ENCODE measurements at places on chromosomes 5 and 9.

DNA sequence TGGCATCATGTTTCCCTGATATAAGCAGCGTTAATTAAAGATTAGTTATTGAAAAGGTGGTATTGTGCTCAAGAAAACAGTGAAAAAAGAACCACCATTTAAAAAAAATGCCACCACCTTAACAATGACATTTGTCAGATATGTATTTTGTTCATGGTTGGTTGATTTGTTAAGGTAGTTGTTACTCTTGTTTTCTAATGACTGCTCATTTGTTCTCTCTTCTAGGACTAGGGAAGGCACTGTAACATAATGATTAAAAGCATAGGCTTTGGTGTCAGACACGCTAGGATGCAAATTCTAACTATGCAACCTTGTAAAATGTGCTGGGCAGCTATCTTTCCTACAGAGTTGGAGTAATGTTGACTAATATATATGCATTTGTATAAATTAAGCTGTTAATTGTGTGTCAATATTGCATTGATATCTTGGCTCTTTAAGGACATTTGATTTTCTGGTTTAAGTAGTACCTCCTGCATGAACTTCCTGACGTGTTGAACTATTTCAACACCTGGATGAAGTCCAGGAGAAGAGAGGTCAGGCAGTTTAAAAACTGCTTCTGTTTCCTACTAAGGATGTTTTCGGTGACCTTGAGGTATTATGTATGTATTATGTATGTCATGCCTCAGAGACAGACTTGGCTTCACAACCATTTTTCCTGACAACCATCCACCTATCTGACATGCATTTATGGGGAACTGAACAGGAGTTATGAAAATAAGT, 77.8 kb downstream of the MUSK start:
- DNase-seq, result no peak

DNA sequence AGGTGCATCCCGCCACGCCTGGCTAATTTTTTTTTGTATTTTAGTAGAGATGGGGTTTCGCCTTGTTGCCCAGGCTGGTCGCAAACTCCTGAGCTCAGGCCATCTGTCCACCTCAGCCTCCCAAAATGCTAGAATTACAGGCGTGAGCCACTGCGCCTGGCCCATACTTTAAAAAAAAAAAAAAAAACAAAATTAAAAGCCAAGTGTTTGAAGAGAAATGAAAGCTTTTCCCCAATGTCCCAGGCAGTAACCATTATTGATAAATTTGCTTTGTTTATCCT, 9.5 kb downstream of the PRRC2B start:
- DNase-seq, result no peak

- DNase-seq, result no peak
Measured at GRCh38 chr9:120927269-120928014, 846 bp upstream of the TRAF1 start.

- no peak for DNase-seq
Measured at GRCh38 chr5:10442576-10442975, 897 bp downstream of the ROPN1L start.

DNA sequence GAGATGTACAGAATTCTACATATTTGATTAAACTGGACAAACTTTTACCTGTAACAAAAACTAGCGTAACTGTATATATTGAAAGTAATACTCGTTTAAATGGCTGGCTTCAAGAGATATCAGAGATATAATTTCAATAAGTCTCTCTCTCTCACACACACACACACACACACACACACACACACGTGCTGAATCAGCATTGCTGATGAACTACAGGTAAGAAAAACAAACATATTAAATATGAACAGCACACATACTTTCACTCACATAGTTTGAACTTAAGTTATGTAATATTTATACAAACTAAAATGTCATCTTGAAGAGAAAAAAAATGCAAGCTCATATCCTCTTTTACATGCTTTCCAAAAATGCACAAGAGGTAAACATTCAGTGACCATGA, 145.4 kb downstream of the BNC2 start:
- DNase-seq, result no peak

GRCh38 chr5:149487672-149488071, 63.6 kb downstream of the CSNK1A1 start:
- DNase-seq, result no peak

- DNase-seq, result no peak
Measured at GRCh38 chr5:146770980-146771379, 107.6 kb downstream of the PPP2R2B start.

DNA sequence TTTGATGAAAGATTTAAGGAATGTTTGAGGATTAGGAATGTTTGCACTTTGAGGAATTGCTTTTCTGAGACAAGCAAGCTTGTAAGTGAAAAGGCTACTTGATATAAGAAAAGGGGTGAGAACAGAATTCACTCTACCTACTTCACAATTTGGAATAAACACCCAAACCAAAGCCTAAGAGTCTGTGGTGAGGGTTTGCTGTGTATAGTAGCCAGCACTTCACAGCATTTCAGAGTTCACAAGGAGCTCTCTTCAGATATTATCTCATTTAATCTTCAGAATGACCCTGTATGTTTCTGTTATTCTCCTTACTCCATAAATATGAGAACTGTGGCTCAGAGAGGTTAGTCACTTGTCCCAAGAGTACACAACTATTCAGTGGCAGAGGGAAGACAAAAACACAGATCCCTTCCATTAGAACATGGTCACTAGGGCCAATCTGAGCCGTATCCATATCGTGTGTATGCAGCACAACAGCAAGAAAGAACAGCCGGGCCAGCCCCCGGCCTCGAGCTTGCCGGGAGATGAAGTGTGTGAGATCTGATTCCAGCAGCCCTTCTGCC, 92.4 kb downstream of the FRMD3 start:
- DNase-seq, result no peak

GRCh38 chr5:133939668-133940067, 28.8 kb downstream of the C5orf15 start:
- no peak for DNase-seq

GRCh38 chr5:135240283-135240633, 158.8 kb downstream of the MACROH2A1 start:
- no peak for DNase-seq

GRCh38 chr5:32314658-32315057, 1.9 kb upstream of the MTMR12 start:
- no peak for DNase-seq

- DNase-seq, result no peak
Measured at GRCh38 chr5:173108914-173109313, 35.4 kb upstream of the BNIP1 start.

DNA sequence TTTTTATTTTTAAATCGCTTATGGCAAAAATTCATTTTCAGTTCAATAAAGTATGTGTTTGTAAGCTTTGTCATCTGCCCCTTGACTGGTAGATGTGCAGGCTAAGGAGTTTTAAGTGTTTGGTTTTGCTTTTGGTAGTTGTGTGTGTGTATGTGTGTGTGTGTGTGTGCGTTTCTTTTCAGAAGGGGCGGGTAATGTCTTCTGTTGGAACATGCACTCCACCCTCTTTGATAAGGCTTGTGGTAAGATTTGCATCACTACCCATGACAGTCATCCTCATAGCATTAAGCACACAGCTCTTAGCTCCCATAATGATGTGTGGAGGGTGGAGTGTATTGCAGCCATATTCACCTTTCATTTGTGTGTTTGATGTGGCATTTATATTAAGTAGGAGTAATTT, 92.1 kb upstream of the FSD1L start:
- no peak for DNase-seq

DNA sequence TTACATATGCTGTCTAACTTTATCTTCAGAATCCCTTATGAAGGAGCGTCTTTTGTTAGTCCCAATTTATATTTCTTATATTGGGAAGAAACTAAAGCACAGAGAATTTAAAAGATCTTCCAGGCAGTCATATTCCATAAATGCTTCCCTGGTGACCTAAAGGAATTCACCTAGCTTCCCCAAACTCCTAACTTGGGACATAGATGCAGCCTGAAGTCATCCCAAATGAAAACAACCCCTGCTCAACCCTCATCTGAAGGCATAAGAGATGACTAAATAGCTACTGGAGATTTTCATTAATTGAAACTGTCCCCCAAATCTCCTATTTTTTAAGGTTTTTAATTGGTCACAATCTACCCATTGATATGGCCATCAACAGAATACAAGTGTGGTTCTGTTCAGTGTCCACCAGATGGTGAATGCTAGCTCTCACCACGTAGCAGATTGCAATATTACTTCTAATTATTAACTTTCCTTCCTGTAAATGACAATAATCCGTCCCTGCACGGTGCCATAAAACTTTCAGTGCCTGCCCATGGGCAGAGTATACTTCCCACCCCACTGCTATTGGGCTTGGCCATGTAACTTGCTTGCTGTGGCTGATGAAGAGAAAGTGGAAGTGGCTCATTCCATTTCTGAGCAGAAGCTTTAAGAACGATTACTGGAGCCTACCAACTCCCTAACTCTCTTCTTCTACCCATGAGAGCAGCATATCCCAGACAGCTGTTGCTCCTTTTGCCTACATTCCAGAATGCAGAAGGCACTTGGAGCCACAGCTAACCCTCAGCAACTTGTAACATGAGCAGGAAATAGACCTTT, 18.7 kb downstream of the PRUNE2 start:
- no peak for DNase-seq

- no peak for DNase-seq
Measured at GRCh38 chr5:32330126-32330971, 17.6 kb upstream of the MTMR12 start.

DNA sequence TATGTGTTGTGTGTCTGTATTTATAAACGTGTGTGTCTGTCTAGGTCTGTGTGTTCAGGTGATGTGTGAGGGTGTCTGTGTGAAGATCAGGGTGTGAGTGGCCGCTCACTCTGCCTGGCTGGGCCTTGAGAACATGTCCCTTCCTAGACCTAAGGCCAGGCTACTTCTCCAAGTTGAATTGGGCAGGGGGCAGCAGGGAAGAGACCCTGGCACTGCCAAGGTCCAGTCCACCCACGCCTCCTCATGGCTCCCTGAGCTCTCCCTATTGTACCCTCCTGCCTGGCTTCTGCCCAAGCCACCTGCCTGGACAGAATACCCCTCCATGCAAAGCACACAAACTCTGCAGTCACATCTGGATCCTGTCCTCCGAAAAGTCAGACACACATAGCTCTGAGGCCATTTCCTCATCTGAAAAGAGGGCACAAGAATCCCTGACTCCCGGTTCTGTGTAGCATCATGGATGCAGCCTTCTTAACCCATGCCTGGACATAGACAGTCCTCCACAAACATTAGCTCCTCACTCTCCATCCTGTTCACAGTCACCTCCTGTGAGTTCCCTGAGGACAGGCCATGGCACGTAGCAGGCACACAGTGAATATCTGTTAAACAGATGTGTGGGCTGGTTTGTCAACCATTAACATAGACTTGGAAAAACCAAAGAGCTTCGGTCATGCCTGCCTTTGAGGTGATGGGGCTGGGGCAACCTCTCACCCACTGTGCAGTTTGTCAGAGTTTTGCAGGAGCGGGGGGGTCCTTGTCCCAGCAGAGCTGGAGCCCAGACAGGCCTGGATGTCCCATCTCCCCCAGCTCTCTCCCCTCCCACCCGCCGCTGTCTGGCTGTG, 167.8 kb upstream of the MVB12B start:
- DNase-seq, result no peak

- DNase-seq, result no peak
Measured at GRCh38 chr5:1203968-1204692, 2.7 kb downstream of the SLC6A19 start.

- no peak for DNase-seq
Measured at GRCh38 chr9:134650431-134651190, 9.0 kb downstream of the COL5A1 start.

DNA sequence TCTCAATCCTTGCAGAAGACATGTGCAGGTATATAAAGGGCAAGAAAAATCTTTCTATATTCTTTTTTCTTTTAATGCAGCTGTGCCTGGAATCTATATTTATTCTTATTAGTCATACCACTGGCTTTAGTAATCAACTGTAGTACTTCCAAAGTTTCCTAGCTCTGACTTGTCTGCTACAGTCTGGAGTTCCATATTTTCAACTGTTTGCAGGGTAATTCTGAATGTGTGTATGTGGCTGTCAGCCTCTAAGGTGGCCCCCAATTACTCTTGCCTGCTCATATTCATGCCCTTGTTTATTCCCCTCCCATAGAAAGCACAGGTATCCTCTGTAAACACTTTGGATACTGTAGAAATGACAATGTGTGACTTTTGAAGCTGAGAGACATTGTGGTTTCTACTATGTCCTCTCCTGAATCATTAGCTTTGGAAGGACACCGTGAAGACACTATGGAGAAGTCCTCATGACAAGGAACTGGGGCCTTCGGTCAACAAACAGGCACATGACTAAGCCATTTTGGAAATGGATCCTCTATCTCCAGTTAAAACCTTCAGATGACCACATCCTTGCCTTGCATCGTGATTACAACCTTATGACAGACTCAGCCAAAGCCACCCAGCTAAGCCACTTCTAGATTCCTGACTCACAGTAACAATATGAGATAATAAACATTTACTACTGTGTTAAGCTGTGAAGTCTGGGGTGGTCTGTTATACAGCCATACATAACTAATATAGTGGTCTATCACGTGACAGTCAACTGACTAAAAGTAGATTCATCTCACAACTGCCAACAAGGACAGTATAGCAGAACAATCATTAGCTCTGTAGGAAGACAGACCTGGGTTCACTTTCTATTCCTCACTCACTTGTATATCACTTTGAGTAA, 49.5 kb upstream of the SUSD1 start:
- no peak for DNase-seq

DNA sequence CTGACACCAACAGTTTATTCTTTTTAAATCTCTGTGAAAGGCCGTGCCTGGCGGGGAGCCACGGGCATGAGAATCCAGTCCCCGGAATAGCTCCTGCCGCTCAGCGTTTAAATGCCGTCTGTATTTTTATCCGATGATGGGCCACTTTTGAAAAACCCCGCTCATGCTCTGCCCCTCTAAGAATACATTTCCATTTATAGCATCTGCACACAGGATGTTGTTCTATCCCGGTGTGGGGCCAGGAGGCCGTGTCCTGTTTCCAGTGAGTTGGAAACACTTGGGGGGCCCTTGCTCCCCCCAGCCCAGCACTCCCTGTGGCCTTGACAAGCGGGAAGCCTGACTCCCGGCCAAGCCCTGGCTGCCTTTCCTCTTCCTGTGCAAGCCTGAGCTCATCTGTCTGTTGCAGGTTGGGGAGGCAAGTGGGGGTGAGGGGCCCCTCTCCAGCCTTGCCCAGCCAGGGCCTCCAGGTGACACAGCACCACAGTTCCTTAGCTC, 39.0 kb downstream of the ERGIC1 start:
- DNase-seq, result no peak

- DNase-seq, result no peak
Measured at GRCh38 chr9:130660683-130661450, 3.5 kb upstream of the PRDM12 start.

GRCh38 chr5:32471784-32472183, 27.2 kb upstream of the ZFR start:
- no peak for DNase-seq

DNA sequence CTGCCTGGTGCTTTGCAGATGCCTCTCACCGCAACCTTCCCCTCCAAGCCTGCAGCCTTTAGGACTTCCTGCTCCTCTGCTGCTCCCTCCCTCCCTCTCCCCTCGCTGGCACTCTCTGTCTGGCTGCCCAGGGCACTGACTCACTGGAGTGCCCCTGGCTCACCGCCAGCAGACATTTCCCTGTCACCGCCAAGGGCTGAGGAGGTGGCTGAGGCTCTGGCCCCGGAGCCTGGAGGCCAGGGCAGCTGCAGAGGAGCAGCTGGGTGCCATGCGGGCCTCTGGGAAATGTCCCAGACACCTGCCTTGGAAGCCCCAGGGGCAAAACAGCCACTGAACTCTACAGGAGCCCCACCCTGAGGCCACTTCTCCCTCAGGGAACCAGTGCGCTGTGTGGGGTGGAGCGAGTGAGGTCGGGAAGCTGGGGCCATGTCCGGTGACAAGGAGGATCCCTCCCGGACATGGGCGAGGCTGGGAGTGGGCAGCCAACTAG, 53.4 kb downstream of the TENT4A start:
- DNase-seq, result no peak

- DNase-seq, result no peak
Measured at GRCh38 chr5:142758796-142759145, 11.4 kb upstream of the ARHGAP26 start.

Measured in GM19239 (cell line).